ENCODE measurements at places on chromosomes 1 and 21. TPM values are rescaled to one million over a fixed set of nuclear protein-coding genes. Genes with fewer than 3 reads are reported as not detected.
A peak's percentile ranks its signal among the peaks of the same experiment; 100 is the strongest.

DNA sequence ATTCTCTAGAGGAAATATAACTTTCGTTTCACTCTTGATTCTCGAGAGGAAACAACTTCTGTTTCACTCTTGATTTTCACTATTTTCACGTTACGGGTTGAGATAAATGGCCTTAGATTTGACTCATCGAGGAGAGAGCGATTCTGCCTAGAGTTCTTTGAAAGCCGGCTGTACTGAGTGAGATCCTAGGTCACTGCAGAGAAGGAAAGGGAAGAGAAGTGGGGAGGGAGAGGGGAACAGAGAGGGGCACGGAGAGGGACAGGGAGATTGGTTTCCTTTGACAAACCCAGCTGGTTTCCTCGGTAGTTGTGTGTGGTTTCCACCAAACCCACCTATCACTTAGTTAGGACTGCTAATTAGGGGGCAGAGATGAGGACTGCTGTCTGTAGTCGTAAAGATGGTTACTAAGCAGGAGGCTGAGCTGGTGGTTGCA is 21.6 kb upstream of the GPR137B start:
- no peak for DNase-seq

DNA sequence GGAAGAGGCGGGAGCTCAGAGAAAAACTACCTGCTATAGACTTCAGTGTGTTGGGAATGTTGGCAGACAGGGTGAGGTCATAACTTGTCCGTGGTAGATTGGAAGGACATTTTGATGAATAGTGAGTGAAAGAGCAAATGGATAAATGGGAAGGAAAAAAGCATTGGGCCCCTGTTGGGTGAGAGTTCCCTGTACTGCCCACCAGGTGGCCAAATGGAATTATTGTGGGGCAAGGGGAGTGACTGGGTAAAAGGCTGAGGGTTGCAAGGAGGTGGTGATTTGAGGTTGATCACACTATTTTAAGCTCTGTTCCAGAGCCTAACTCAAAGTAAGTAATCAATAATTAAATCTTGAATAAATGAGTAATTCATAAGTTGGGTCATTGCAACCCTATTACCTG is 60.4 kb downstream of the MRPS6 start:
- DNase-seq: no peak

DNA sequence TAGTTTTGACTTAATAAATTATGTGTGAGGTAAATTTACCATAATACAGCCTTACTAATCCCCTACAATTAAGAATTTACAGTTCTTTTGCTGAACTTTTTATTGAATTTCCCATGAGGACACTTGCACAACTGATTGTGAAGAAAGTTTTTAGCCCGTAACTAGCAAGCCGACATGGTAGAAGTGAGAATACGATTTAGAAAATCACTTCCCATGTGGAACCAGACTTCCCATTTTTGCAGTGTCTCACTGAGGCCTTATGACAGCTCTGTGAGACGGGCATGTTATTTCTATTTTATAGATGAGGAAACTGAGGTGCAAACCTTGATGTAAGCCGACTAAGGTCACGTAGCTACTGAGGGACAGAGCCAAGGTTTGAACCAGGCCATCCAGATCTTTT is 32.5 kb upstream of the LMO4 start:
- no peak for DNase-seq

Gene FAM72A
- 0.65 TPM for total RNA-seq

Gene ELF3
- total RNA-seq: 42.5 TPM

DNA sequence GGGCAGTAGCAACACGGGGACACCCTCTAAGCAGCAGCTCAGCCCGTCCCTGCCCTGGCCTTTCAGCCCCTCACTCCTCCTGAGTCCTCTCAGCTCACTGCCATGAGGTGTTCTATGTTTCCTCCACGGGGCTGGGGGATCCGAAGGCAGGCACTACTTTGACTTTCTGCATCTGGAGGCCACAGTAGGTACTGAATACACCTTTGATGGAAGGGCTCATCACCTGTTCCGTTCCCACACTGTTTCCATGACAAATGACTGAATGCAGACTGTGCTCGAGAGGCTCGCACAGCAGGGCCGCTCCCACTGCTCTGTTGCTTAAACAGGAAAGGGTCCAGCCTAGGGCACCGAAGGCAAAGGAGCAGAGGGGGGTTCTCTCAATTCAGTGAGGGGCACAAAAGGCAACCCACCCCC is 77.6 kb upstream of the DNAH14 start:
- DNase-seq: no peak

DNA sequence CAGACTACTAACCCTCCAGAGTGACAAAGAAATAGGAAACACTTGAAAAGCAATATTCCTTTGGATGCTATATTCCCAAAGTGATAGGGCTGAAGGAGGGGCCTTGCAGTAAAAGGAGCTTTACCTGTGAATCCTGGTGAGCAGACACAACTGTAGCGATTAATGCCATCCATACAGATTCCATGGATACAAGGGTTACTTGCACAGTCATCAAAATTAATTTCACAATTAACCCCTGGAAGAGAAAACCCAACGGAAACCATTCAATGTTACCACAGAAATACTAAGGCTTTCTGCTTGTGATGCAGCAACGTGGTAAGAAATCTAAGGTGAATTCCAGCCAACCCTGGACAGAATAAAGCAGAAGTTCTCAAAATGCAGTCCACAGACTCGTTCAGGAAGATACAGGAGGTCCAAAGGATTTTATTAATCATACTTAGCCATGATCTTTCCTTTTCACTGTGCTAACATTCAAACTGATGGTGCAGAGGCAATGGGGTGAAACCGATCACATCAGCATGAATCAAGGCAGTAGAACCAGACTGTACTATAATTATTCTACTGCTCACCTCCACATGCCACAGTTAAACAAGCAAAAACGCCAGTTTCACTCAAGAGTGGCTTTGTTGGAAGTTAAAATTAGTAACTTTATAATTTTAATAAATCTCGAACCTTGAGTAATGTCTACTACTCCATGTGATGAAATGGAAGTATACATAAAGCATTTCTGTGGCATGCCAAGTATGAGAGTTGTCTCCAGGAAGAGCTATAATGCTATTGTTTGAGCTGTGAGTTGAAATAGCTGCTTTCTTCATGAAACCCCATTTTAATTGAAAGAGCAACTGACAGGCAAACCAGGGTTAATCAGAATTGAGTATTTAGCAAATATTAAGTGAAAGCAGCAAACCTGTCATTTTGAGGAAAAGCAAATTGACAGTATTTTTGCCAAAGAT is 63.2 kb upstream of the ADAM30 start:
- DNase-seq: no peak

DNA sequence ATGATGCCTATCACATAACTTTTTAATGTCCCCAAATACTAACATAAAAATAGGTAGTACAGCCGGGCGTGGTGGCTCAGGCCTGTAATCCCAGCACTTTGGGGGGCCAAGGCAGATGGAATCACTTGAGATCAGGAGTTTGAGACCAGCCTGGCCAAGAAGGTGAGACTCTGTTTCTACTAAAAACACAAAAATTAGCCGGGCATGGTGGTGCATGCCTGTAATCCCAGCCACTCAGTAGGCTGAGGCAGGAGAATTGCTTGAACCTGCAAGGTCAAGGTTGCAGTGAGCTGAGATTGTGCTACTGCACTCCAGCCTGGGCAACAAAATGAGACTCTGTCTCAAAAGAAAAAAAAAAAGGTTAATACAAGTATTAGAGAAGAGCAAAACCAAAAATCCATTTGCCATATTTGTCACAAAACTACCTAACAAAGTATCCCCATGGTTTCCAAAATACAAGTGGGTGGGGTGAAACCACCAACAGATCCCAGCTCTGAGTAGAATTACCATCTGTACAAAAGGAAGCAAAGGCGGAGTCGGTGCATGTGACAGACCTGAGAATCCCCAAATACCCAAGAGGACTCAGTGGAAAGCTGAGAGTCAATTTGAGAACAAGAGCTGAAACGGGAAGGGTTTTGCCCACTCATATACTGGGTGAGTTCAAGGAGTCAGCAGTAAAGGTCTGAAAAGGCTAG is 113.2 kb downstream of the TOMM20 start:
- no peak for DNase-seq

- DNase-seq: no peak
These were observed 14.8 kb upstream of the TMEM240 start for GRCh38 chr1:1554926-1555915.

GRCh38 chr1:10674700-10675609 is 121.5 kb downstream of the CASZ1 start:
- DNase-seq: no peak

Gene KRTAP13-2
- total RNA-seq: not detected

- DNase-seq: no peak
These were observed 5.2 kb downstream of the CCN1 start for GRCh38 chr1:85585799-85586198.

DNA sequence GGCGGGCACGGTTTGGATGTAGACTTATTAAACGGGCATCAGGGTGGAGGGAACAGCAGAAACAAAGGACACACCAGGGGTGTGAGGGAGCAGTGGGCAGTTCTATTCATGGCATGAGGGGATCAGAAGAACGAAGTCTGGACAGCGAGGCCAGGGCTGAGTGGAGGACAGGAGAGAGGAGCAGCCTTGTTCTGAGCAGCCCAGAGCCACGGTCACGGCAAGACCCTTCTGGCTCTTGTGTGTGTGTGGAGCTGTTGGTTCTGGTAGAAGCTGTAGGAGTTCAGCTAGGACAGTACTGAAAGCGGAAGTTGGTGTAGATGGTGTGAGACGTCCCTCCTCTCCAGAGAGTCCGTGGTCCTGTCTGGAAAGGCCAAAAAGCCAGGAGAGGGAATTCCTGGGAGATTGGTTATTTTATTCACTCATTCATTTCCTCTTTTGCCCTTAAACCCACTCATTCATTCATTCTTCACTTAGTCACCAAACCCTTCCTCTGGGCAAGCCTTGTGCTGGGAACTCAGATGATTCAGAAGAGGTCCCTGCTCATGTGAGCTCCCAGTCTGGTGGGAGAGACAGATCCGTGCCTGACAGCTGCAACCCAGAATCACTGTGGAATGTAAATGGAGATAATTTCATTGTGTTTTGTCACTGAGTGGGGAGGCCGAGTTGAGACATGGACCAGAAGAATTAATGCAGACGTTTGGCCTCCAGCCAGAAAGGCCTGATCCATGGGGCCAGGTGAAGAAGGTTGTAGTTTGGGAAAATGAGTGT is 4.1 kb upstream of the ACOT11 start:
- no peak for DNase-seq

GRCh38 chr1:208562151-208562960 is 318.2 kb upstream of the PLXNA2 start:
- no peak for DNase-seq

- DNase-seq: peak; percentile 83
These were observed 10.9 kb upstream of the SESN2 start for GRCh38 chr1:28248273-28249012.

Gene DHRS3
- total RNA-seq: 28.6 TPM

- DNase-seq: peak; percentile 69
These were observed 47.1 kb downstream of the ATP2B4 start for GRCh38 chr1:203673550-203674411.

GRCh38 chr1:213444224-213444623 is 393.2 kb downstream of the RPS6KC1 start:
- DNase-seq: no peak

Gene FCRL2
- total RNA-seq: not detected

Gene SPRR2E
- total RNA-seq: not detected

Gene SIKE1
- 38.0 TPM for total RNA-seq

DNA sequence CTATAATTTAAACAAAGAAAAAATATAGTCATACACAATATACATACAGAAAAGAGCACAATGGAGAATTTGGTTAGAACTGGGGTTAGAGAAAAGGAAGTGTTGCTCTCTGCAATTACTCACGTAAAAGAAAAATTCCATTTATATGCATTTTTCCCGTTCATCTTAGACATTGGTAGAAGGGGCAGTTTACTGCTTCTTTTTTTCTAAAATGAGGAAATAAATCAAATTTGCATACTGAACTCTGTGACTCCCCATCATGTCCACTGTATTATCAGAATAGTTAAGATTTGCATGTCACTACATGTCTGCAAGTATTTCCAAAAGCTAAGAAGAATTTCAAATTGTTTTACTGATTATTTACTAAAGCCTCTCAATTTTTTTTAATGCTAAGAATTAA is 44.1 kb upstream of the C1orf105 start:
- DNase-seq: no peak

All from heart left ventricle (tissue), 16 donors.